Stimulated activated CD8-positive, alpha-beta memory T cell treated with anti-CD3 and anti-CD28 coated beads, Interleukin-15, amount 100 ng/mL, for 4 hours (primary cell): ENCODE measurements at places on chromosomes 1 and 21.
A peak's percentile ranks its signal among the peaks of the same experiment; 100 is the strongest.

DNA sequence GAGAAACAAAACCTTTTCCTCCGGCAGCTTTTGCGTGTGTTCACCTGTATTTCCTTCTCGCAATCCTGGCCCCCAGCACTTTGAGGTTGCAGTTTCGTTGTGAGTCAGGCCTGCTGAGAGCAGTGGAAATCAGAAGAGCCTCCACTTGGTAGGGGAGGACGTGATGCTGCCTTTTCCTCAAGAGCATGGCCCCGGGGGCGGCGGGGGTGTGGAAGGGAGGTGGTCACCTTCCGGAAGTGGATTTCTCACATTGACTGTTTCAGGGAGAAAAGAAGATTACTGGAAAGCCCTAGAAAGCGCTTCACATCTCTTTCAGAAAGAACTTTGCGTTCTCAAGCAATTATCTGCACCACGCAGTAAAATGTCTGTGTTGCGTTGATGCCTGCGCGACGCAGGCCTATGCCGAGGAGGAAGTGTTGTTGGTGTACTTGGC lies 12.2 kb upstream of the IL10 start:
- DNase-seq, result peak; percentile 86

- DNase-seq, result no peak
These were observed 15.2 kb downstream of the EPHX1 start for GRCh38 chr1:225825078-225825477.

DNA sequence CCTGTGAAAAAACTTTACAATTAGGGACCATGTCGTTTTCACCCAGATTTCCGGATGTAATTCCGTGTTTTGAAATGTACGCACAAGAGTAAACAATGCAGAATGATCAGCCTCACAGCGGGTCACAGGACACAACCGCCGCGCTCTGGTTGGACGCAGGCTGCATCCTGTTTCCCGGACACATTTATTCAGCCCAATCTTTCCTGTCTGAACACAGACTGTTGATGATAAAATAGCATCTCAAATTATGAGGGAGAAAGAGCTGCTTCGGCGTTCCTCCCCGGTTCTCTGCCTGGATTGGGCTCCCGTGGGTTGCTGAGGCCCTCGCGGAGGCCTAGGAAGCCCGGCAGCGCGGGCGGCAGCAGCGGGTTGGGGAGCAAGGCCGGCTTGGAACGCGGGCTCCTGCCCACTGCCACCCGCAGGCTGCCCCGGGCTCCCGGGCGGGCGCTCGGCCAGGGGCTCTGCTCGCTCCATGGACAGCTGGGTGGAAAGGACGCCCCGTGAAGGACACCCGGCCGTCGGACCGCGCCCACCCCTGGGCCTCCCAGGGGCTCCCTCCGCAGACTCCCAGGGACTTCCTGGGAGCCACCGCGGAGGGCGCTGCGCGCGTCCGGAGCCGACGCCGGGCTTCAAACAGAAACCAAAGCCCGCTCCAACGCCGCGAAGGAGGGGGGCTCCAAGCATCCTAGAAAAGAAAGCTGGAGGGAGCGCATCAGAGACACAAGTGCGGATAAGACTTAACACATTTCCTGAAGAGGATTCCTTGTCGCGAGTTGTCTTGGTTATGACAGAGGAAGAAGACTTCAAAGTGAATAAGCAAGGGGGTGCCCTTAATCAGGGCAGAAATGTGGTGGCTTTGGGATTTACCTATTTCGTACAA lies 122.3 kb downstream of the ESRRG start:
- DNase-seq, result no peak

GRCh38 chr1:243758647-243759046 lies 91.4 kb downstream of the AKT3 start:
- no peak for DNase-seq

- no peak for DNase-seq
These were observed 62.6 kb downstream of the MIS18A start for GRCh38 chr21:32216293-32216692.

DNA sequence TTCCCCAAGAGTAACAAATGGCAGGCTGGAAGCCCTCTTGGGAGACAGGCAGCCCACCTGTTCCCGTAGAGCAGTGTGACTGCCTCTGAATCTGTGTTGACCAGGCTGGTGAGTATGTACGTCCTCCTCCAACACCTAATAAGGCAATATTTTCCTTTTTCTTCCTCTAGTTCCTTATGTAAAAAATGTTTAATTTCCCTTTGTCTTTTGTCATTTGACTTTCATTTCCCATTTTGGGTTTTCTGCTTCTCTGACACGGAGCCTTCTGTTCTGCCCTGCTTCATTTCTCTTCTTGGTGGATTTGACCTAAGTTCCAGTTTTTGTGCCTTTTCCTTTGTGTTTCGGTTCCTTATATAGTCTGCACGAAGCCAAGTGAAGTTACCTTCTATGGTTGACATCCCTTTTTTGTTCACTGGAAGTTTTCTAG lies 65.8 kb upstream of the ATF3 start:
- DNase-seq, result no peak

DNA sequence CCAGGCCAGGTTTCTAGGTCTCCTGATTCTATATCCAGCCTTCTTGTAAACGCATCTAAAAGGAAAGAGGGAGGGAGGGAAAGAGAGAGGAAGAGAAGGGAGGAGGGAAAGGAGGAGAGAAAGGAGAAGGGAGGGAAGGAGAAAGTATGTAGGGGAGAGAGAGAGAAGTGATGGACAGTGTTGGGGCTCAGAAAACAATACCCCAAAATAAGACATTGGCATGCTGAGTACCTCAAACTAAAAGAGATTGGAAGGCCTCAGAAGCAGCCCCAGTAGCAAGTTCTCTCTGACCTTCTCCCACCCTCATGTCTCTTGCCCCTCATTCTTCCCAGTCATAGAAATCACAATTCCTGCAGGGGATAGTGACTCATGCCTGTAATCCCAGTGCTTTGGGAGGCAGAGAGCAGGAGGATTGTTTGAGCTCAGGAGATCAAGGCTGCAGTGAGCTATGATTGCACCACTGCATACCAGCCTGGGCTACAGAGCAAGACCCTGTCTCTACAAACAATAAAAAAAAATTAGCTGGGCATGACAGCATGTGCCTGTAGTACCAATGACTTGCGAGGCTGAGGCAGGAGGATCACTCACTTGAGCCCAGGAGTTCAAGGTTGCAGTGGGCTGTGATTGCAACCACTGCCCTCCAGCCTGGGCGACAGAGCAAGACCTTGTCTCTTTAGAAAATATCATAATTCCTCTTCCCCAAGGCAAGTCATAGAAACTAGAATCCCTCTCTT lies 51.2 kb downstream of the DNTTIP2 start:
- no peak for DNase-seq

DNA sequence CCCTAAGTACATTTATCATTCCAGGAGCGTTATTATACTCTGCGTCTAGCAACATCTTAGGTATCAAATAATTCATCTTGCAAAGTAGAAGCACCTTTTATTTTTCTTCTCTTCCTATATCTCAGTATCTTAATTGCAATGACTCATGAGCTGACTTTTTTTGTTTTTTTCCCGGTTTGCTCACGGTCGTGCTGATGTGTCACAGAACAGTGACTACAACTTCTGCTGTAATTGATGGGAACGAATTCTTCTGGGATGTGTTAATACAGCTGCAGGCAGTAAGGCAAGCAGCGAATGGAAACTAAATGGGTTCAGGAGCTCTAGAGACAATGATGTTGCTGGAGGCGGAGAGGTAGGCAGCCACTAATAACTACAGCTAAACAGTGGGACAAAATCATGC lies 89.8 kb upstream of the TMPRSS15 start:
- no peak for DNase-seq

GRCh38 chr1:91511386-91511785 lies 10.7 kb downstream of the CDC7 start:
- DNase-seq, result no peak

DNA sequence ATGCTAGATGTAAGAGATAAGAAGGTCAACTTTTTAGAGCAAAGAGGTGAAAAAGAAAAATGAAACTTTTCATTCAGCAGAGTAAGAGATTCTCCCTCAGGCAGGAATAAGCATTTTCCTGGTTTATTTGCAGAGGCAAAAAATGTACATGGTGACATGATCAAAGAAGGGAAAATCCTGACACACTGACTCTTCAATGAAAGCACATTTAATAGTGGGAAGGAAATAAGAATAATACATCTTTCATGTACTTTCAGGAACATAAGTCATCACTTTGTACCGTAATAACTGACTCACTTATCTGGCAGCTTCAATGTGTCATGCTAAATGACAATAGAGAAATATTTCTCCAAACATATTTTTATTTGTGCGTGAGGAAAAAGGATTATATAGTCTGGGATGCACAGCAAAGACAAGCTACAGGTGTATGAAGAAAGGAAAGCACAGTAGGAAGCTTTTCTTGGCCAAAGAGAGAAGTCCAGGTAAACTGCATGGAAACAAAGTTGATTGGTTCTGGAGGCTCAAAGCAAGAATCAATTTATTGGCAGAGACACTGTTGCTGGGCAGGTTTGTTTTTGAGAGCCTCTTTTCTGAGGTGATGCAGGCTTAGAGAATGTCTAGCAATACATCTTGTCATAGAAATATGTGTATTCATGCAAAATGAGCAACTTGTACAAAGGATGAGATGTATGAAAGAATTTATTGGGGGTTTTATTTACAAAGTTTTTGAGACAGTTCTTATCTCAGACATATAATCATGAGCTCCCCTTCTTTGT lies 1409.0 kb downstream of the PLA2G4A start:
- DNase-seq, result no peak

DNA sequence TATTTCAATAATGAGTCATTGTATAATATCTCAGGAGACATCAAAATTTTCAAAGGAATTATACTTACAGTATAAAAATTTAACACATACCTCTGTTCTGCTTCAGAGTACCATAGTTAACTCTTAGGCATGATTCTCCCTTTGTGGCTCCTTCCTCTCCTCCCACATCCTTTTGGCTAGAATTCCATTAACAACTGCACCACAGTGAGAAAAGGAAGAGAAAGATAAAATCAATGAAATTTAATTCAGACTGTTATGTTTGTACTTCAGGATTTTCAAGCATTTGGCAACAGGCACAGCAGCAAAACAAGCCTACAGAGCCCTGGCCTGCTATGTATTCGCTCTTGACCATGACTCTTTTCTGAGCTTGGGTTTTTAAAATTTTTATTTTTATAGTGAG lies 57.2 kb upstream of the SGIP1 start:
- DNase-seq, result no peak

DNA sequence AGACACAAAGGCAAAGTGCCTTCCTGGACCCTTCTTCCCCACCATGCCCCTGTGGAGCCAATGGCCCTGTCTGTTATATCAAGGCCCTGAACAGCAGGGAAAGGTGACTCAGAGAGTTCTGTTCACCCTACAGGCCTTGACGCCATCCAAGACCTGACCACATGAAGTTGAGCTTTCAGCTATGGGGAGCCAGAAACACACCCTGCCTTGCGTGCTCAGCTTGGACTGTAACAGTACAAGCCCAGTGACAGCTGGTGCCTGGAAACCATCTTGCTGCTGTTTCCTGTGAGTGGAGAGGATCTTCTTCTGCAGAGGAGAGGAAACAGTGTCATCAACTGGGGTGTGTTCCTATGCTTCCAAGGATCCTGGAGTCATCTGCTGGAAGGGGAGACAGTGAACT lies 165.0 kb upstream of the IRF2BP2 start:
- DNase-seq, result no peak

DNA sequence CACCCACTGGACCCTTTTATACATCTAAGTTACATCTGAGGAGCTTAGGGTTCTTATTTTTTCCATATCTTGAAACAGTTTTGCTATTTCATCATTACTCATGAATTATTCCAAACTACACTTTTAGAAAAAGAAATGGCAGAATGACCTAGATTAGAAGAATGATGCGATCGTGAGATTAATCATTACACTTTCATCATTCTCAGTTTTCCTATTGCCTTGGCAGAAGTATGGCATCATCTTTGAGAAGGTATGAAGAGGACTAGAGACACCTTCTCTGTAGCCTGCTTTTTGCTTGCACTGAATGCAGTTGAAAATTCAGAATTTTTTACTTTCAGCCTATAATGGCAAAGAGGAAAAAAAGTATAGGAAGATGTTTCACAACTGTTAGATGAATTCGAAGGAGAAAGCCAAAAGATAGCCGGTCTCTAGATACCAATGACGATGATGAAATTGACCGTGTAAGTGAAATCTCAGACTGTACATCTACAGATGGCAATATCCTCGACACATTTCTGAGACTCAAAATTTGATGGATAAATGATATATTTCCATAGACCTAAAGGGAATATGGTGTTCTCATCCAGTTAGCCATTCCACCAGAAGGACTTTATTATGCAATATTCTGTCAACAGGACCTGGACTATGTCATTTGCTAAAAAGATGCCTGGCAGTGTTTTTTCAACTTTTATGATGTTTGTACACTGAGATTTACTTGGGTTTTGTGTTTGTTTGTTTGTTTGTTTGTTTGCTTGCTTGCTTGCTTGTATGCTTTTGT lies 191.8 kb downstream of the TOMM20 start:
- DNase-seq, result no peak

DNA sequence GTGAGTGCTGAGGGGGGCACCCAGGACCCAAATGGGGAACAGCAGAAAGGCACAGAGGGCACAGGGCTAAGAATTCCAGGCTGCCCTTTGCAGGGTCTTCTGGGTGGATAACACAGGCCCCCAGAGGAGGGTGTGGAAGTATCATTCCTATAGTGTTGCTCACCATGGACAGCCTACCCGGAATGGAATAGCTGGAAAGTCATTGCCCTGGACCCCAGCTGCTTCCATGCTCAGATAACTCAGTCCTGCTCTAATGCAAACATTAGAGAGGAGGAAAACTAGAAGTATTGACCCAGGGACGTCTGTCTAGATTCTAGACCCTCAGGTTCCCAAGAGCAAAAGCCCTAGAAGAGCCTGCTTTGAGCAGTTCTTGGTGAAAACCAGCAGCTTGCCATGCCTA lies 24.7 kb downstream of the SLC6A17 start:
- no peak for DNase-seq

- peak; percentile 22 for DNase-seq
These were observed 780 bp downstream of the YTHDF2 start for GRCh38 chr1:28737307-28738132.

DNA sequence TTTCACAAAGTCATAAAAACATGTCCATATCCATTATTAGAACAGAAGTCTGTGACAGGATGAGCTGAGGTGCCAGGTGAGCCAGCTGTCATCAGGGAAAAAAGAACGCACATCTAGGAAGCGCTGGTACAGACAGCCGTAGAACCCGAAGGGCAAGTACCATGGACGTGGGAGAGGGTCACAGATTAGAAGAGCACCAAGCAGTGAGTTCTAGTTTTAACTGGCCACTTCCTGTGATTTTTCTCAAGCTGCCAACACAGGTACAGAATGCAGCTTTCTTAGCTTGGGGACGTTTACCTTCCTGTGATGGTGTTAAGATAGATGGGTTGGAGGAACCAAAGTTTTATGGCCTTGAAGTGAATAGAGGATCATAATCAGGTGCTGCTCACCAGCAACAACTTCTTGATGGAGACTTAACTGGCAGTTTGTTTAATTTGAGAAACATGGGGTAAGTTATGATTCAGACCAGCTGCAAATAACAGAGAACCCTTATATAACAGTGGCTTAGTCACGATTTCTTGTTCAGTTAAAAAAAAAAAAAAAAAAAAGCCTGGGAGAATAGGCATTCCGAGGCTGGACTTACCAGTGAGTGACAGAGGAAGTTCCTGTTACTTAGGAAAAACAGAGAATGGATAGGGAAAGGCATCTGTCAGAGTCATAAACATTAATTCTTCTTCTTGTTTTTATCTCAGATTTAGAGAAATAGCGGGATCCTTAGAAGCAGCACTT lies 30.9 kb downstream of the AGT start:
- DNase-seq, result no peak

- DNase-seq, result no peak
These were observed 26.1 kb upstream of the GJA5 start for GRCh38 chr1:147786536-147786935.

- no peak for DNase-seq
These were observed 33.3 kb downstream of the TMEM51 start for GRCh38 chr1:15186846-15187151.
